Activated naive CD4-positive, alpha-beta T cell (primary cell): ENCODE measurements at places on chromosomes 5 and 9.

GRCh38 chr5:1414311-1415058 is 30.8 kb downstream of the SLC6A3 start:
- DNase-seq: no peak

GRCh38 chr9:77891128-77891800 is 140.3 kb downstream of the GNAQ start:
- DNase-seq: no peak

GRCh38 chr9:93451849-93452709 is 594 bp downstream of the FAM120A start:
- DNase-seq: peak; percentile 45

- no peak for DNase-seq
These were observed 52.3 kb upstream of the FUBP3 start for GRCh38 chr9:130526854-130527650.

DNA sequence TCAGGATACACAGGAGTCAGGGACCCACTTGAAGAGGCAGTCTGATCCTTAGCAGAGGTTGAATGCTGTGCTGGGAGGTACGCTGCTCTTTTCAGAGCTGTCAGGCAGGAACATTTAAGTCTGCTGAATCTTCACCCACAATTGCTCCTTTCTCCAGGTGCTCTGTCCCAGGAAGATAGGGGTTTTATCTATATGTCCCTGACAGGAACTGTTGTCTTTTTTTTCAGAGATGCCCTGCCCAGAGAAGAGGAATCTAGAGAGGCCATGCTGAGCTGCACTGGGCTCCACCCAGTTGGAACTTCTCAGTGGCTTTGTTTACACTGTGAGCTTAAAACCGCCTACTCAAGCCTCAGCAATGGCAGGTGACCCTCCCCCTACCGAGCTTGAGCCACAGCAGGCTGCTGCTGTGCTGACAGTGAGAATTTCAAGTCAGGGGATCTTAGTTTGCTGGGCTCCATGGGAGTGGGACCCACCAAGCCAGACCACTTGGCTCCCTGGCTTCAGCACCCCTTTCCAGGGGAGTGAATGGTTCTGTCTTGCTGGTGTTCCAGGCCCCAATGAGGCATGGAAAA is 169.0 kb downstream of the FBXL17 start:
- DNase-seq: no peak

- DNase-seq: no peak
These were observed 2002.9 kb downstream of the MAT2B start for GRCh38 chr5:165508286-165508685.

- no peak for DNase-seq
These were observed 63.9 kb upstream of the CCDC180 start for GRCh38 chr9:97243606-97244005.

DNA sequence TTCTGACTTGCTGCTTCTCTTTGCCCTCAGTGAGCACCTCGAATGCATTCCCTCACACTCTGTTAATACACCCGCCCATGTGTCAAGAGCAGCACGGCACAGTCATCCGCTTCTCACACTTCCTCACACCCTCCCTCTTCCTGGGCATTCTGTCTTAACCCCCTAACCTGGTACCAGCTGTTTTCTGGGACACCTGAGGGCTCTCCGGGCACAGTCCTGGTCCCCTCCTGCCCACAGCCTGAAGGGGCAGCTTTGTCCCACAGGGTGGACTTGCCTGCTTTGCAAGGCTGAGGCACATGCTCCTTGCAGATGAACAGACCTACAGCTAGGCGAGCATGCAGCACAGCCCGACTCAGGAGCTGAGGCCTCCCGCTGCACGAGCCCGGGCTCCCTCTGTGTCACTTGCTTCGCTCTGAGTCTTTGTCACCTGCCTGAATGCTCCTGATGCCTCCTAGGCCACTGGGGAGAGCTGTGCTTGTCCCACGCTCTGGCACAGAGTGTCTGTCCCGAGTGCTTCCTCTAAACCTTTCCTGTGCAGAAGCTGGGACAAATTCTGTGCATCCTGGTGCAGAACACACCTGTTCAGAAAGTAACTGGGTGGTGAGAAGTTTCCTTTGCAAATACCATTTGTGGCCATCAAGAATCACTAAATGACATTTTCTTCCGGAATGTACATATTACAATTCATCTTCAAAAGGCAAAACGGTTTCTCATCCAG is 47.8 kb downstream of the AHRR start:
- DNase-seq: no peak

GRCh38 chr9:4680173-4680525 is 780 bp downstream of the CDC37L1 start:
- no peak for DNase-seq

DNA sequence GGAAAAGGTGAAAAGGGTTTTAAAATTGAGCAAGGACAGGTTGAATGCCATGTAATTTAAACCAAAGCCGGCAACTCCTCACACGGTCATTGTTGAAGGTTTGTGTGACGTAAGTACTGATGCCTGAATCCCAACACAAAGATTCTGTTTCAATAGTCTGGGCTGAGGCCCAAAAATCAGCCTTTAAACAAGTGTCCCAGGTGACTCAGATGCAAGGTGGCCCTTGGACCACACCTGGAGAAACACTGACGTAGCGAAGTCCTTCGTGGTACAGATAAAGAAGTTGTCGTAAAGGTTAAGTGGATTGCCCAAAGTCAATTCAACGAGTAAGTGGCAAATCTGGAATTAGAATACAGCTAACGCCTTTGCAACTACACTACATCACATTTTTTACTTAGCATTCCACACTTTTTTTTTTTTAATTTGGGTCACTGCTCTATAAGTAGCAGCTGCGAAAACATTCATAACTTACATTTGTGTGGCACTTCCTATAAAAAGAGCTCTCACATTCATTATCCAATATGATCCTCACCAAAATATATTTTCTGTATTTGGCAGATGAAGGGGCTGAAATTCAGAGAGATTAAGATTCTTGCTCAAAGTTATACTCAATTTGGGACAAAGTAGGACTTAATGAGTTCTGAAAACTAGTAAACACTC is 111.3 kb downstream of the LPAR1 start:
- no peak for DNase-seq

GRCh38 chr5:139386050-139386438 is 2.9 kb upstream of the SLC23A1 start:
- DNase-seq: no peak

GRCh38 chr9:93599571-93600403 is 23.4 kb downstream of the PHF2 start:
- no peak for DNase-seq

- no peak for DNase-seq
These were observed 92.7 kb upstream of the NEURL1B start for GRCh38 chr5:172548311-172548731.

- DNase-seq: no peak
These were observed 114.3 kb upstream of the PCSK5 start for GRCh38 chr9:75775966-75776691.

GRCh38 chr9:26656003-26656870 is 236.4 kb downstream of the CAAP1 start:
- no peak for DNase-seq

- DNase-seq: no peak
These were observed 18.3 kb downstream of the RFX3 start for GRCh38 chr9:3507395-3508077.

- DNase-seq: no peak
These were observed 28.2 kb upstream of the CPLX2 start for GRCh38 chr5:175842951-175843793.

DNA sequence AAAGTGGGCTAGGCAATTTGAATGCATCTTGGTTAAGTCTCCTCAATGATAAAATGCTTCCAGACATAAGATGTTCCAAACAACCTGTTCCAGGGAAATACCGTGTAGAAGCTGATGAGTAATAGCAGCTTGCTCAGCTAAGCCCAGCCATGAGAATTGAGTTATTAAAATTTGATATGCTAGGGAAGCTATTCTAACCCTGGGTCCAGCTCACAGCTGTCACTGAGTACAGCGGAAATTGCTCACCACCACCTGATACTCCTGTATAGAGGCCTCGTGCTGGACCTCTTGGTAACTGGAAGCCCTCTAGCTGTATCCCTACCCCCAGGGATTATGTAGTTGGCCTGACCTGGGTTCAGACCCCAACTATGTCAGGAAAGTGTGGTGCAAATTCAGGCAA is 521.3 kb upstream of the TRPC7 start:
- no peak for DNase-seq

- no peak for DNase-seq
These were observed 357.6 kb upstream of the IRX4 start for GRCh38 chr5:2240118-2240904.
